Activated naive CD4-positive, alpha-beta T cell treated with anti-CD3 and anti-CD28 coated beads, Interleukin-2, amount 10 ng/mL, durations not matched to agents 7 days and 5 days (primary cell): ENCODE measurements at places on chromosomes 5 and 9.

GRCh38 chr5:118989816-118990215, 1.5 kb upstream of the DTWD2 start:
- no peak for DNase-seq

DNA sequence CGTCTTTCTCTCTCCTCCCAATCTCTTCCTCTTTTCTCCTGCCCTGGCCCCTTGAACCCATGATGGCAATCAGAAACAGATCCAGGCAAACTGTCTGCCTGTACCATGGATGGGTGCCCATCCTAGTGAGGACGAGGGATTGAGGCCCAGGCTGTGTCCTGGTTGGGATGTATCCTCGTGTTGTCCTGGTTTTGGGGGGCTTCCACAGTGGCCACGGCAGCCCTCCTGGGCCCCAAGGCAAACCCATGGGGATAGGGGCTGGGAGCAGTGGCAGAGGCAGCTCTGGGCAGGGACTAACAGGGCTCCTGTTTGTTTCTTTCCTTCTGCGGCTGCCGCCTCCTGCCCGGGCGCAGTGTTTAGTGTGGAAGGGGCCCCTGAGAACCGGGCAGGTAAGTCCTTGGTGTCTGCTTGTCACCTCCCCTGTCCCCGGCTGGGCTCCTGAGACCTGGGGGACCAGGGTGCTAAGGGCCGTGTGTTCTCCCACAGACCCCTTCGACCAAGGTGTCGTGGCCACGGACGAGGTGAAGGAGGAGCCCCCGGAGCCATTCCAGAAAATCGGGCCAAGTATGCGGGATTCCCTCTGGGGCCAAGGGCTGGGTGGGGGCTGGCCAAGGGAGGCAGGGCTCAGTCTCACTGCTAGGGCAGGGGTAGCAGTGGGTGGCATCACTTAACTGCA, 70.0 kb downstream of the AMBP start:
- DNase-seq: no peak

DNA sequence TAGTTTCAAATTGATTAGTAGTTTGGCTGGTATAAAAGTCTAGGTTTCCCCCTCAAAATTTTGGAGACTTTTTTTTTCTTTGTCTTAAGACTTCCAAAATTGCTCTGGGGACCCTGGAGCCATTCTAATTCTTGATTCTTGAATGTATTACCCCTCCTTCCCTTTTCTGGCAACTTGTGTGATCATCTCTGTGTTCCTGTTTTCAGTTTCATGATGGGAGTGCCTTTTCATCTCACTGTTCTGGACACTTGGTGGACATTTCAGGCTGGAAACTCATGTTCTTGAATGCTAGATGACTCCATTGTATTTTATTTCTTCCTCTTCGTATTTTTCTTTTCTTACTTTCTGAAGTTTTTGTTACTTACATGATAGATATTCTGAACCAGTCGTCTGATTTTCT, 57.3 kb upstream of the LRRC70 start:
- DNase-seq: no peak

- DNase-seq: no peak
Observed at GRCh38 chr9:124884376-124884775, 22.4 kb downstream of the ARPC5L start.

- DNase-seq: no peak
Observed at GRCh38 chr9:90830977-90831376, 29.4 kb downstream of the SYK start.
